ENCODE measurements at places on chromosomes 13 and 19.

- DNase-seq: no peak
Measured at GRCh38 chr13:49185264-49185663, 34.9 kb upstream of the MLNR start.

DNA sequence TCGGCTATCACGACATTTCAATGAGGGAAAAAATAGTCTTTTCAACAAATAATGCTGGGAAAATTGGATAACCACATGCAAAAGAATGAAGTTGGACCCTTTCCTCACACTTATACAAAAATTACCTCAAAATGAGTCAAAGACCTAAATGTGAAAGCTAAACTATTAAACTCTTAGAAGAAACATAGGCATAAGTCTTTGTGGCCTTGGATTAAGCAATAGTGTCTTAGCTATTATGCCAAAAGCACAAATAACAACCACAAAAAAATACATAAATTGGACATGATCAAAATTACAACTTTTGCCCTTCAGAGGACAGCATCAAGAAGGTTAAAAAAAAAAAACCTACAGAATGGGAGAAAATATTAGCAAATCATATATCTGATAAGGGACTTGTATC, 156.6 kb downstream of the FOXO1 start:
- peak; percentile 28 for DNase-seq

DNA sequence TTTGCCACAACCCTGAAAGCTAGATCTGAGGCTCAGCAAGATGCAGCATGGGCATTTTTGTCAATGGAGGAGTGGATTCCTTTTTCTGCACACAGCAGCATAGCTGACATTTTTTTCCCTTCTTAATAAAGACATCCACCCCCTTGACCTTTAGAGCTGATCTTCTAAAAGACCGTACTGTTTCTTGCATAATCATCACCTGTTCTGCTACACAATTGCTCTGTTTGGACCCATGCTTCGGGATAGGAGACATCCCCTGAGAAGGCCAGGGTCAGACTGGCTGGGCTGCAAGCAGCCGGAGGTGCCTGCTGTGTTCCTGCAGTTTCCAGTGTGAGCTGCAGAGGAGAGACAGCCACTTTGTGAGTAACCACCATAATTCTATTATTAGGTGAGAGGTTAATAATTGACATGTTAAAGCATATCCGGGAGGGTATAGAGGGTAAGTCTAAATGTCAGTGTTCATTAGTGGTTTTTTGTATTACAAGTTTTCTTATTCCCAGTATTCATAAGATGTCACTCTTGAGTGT, 108.5 kb upstream of the C1QTNF9B start:
- no peak for DNase-seq

DNA sequence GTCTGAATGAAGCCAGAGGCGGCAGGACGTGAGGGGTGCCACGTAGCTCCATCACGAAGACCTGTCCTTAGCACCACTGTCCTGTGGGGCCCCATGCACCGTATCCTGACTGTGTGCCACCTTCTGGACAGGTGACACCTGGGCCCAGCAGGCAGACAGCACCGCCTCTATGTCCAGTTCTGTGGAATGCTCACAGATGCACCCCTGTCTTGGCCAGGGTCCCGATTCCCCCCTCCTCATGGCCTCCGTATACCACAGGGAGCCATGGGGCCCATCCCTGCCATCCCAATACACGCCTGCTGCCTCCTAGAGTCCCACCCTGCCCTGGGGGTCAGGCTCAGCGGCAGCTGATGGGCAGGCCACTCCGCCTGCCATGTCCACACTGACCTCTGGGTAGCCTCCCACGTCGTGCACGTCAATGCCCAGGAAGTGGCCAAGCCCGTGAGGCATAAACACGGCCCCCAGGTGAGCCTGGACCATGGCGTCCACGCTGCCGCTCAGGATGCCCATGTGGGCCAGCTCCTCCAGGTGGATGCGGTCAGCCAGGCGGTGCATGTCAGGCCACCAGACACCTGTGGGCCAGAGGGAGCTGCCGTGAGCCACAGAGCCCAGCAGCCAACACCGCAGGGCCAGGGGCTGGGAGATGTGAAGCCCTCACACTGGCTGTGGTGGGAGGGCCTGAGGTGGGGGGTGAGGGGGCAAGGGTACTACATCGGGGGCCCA, 17.6 kb downstream of the CEBPG start:
- DNase-seq: no peak

DNA sequence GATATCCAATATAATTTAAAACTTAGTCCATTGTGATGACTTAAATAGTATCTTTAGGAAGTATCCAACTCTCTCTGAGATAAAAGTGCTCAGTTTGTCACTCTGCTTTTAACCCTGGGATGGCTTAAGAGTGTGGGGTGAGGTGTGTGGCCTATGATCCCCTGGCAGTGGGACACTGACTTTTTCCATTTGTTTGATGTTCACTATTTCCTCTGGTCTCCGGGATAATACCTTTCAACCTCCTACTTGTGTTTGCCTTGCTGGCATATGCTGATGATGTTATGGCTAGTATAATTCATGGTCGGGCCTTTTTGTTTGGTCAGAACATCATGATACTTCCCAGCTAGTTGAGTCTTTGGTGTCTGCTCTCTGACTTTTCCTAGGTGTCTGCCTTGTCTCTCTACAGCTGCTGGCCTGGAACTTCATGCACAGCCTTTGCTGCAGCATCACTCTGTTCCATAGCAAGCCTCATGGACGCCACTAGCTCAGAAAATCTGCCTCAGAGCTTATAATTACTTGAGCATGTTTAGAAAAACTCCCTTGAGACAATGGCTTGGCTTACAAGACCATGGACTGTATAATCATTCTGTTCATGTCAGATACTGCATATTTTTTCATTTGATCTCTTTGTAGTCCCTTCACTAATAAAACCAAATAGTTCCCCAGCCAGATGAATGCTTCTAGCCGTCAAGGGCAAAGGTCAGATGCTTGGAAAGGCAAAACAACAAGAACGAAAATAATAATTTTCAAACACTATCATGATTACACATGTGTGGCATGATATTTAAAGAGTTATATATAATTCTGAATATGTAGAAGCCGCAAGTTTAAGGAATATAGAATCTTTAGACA, 75.2 kb downstream of the WDFY2 start:
- peak; percentile 36 for DNase-seq

DNA sequence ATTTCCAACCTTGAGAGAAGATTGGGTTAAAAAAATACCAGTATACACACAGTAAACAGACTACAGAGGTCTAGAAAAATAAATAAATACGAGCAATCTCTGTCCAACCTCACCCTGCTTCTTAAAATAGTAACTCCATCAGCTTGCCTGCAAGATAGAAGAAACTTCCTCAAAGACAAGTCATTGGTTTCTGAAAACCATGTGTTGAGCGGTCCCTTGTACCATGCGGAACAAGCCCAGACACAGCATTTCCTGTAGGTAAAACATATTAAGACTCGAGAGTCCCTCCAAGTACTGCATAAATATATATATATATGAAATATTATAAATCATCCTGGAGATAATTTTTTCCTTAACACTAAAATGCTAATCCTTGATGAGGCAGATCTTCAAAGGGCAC, 157.4 kb downstream of the MZT1 start:
- no peak for DNase-seq

- no peak for DNase-seq
Measured at GRCh38 chr13:45512098-45512496, 47.4 kb downstream of the COG3 start.

Data from cardiac fibroblast (primary cell).